CD4-positive, alpha-beta T cell treated with Interleukin-2 at 100 ng/mL for 4 hours (primary cell): ENCODE measurements at places on chromosomes 13 and 19.

DNA sequence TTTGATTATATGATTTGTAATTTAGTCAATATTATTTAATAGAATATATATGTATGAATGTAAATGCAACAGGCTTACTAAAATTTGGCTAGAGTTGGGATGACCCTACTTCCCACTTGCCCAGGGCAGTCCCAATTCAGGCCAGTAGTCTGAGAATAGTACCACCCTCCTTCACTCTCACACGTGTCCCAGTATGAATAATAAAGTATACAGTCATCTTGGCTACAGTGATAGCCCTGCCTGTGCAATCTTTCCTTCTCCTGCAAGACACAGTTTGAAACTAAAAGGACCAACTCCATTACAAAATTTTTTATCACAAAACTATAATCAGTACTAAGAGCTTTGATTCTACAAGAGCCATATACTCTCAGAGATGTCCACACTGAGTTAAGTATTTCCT is 76.2 kb downstream of the SACS start:
- DNase-seq: no peak

- no peak for DNase-seq
Observed at GRCh38 chr13:100234524-100235136, 145.7 kb downstream of the PCCA start.

DNA sequence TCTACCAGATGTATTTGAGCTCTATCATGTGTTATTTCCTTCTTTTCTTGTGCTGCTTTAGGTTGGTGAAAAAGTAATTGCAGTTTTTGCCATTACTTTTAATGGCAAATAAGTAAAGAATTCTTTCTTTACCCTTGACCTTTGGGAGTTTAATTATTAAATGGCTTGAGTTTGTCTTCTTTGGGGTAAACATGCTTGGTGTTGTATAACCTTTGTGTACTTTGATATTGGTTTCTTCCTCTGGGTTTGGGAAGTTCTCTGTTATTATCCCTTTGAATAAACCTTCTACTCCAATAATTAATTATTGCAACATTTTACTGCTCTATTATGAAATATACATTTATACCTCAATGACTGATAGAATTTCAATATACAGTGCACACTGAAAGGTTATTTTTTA is 709.4 kb downstream of the PCDH17 start:
- no peak for DNase-seq

DNA sequence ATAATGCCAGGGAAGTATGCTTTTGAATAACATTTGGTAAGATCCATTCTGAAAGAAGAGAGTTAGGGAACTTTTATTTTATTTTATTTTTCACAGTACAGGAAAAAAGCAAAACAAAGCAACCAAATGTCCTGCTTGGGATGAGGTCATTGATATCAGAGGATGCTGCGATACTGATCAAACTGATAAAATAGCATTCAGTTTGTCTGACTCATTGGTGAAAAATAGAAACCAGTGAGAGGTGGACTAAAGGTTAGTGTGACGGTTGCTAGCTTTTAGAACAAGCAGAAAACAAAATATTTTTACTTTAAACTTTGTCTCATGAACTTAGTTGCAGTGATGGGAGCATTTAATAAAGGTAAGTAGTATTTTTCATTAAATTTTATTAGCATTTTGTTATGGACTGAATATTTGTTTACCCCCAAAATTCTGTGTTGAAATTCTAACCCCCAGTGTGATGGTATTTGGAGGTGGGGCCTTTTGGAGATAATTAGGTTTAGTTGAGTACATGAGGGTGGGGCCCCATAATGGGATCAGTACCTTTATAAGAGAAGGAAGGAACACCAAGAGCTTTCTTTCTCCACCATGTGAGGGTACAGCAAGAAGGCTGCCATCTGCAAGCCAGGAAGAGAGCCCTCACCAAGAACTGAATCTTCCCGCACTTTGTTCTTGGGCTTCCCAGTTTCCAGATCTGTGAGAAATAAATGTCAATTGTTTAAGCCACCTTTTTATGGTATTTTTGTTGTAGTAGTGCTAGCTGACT is 37.3 kb downstream of the ITGBL1 start:
- DNase-seq: no peak

DNA sequence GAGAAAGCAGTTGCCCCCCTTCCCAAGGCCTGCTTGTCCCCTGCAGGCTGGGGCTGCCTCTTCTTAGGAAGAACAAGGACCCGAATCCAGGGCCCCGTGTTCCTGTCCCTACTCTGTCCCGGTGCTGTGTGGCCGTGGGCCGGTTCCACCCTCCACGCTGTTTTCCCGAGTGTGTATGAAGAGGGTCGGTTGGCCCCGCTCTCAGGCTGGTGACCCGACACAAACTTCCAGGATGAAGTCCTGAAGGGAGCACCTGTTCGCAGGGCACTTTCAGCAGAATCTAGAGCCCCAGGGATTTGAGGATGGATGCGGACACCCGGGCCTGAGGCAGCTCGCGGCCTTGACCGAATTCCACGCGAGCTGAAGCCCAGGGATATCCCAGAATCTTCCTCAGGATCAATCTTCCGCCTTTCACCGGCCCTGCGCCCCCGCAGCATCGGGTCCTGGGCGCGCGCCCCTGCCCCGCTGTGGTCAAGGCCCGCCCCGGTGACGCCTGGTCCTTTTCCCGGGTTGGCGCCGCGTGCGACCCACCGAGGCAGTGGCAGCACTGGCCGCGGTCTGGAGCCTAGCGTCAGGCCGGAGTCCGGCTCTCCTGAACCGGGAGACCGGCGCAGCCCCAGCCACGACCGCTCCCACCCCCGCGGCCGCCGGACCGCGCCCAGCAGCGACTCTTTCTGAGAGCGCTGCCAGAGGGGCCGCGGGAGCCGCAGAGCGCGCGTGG is 528 bp upstream of the CHST8 start:
- DNase-seq: no peak

DNA sequence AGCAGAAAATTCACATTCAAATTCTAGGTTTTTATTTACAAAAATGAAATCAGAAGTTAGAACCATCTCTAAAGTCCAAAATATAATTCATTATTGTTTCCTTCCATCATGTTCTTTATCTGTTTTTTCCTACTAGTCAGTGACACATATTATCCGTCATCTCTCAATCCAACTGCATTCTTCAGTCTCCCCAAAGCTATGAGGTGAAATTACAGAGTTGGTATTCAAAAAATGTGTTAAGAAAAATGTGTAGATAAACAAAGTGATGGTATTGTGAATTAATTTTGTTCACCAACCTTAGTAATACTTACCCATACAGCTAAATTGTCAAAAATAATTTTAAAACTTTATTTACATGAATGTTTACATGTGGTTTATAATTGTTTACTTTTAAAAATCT is 448.7 kb upstream of the MIR17HG start:
- DNase-seq: no peak

DNA sequence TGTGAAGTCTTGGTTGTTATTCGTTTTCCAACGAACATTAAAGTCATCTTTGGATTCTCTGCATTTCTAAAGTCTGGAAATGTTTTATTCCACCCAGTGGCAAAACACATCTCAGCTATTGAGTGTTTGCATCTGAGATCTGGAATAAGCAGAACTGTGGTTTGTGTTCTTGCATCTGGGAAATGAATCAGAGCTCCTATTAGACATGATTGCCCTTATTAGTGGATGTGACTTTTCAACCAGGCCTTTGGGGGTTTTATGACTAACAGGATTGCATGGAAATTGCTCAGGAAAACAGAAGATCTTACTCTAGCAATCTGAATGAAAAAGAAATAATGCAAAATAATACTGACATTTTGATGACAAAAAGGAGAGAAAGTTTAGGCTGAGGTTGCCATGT is 488.8 kb downstream of the IRS2 start:
- no peak for DNase-seq

GRCh38 chr19:12126707-12127106 is 13.4 kb downstream of the ZNF20 start:
- peak; percentile 15 for DNase-seq

- DNase-seq: no peak
Observed at GRCh38 chr13:88042489-88042888, 371.3 kb downstream of the SLITRK5 start.

DNA sequence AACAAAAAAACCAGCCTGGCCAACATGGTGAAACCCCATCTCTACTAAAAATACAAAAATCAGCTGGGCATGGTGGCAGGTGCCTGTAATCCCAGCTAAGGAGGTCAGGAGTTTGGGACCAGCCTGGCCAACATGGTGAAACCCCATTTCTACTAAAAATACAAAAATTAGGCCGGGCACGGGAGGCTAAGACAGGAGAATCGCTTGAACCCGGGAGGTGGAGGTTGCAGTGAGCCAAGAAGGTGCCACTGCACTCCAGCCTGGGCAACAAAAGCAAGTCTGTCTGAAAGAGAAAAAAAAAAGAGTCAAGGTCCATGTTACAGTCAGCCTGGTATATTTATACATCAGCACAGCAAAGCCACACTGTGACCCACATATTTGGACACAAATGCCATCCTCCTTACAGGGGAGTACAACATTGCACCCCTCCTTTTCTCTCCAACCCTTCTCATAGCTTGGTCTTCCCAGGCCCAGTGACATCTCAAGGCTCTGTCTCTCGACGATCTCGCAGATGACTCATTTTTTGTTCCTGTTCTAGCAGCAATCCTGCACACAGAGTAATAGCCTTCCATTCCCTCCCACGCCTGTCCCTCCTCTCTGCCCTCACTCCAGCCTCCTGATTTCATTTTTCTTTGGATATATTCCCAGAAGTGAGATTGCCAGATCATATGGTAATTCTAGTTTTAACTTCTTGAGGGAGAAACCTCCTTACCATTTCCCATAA is 21.0 kb upstream of the DPP9 start:
- no peak for DNase-seq

DNA sequence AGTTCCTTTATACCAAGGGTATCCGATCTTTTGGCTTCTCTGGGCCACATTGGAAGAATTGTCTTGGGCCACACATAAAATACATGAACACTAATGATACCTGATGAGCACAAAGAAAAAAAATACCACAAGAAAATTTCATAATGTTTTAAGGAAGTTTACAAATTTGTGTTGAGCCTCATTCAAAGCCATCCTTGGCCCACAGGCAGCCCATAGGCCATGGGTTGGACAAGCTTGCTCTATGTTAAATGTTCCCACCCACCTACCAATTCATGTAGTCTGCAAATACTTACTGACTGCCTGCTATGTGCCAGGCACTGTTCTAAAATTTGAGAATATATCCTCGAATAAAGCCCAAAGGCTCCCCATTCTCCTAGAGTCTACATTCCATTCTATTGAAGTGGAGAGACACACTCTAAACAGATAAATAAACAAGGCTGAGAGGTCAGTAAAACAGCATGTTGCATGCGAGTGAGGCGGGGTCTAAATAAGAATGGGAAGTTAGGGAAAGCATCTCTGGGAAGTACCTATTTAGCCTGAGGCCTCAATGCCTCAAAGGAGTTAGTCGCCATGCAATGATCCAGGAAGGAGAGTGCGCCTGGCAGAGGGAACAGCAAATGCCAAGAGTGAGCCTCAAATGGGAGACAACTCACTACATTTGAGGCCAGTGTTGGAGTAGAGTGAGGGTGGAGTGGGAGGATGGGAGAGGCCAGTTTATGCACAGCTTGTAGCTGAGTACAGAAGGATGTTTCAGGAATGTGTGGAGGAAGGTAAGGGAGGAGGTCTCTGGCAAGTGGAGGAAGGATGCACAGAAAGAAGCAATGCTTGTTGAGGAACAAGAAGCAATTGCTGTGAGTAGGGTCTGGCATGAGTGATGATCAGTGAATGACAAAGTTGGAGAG is 52.5 kb upstream of the CLDN10 start:
- DNase-seq: no peak

- DNase-seq: peak; percentile 35
Observed at GRCh38 chr13:31824705-31825517, 85.6 kb downstream of the RXFP2 start.

DNA sequence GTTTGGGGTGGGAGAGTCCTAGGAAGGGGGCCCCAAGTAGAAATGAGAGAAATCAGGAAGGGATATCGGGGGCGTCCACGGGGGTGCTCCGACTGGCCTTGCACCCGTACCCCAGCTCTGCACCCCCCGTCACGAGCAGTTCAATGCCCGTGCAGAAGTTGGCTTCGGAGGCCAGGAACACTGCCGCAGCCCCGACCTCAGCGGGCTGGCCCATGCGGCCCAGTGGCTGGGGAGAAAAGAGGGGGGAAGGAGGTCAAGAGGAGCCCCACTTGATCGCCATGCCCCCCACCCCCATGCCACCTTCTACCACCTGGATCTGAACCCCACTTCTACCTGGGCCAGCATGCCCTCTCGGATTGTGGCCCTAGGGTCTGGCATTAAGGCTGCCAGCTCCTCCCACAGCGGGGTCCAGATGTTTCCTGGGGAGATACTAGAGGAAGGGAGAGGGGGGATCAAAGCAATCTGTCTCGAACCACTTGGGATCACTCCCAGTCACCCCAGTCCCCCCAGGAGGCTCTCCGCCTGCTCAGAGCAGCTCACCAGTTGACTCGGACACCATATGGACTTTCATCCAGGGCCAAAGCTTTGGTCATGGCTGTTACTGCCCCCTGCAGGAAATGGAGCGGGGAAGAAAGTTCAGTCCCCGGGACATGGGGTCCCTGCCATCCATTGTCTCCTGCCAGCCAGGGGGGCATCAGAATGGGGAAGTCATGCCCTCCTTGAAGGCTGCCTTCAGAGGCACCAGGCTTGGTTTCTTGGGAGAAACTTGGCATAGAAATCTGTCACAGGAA is 2.5 kb upstream of the BCAT2 start:
- no peak for DNase-seq

GRCh38 chr13:47904241-47904640 is 96.8 kb downstream of the SUCLA2 start:
- no peak for DNase-seq

DNA sequence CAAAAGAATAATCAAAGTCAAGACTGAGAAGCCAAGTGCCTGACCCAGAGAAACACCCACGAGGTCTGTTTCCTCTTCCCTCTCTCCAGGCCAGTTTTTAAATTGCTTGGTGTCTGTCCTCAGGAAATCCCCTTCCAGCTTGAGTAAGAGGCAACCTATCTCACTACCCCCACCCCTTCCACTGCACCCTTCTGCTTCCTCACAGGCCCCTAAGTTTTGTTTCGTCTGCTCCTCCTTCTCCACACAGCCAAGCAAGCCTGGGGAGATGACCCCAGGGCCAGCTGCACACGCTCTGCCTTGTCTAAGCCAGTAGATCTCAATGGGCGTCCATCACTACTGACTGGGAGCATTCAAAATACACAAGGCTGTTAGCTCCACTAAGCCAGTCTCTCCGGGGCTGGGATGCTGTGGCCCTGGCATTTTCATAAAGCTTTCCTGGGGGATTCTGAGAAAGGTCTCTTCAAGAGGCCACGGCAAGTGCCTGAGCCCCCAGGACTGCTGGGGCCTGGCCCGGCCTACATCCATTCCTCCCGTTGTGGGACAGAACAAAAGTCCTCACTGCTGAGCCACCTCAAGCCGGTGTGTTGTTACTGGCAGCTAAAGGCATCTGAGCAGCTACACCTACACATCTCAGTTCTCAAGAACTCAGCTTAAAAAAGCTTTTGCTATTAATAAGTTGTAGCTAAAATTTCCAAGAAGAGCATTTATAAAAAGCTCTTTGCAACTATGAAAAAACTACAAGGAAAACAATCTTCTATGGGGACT is 14.9 kb upstream of the IL4I1 start:
- DNase-seq: peak; percentile 37

GRCh38 chr19:14148751-14149410 is 12.5 kb upstream of the ASF1B start:
- no peak for DNase-seq
